ENCODE measurements at places on chromosomes 11 and 22. TPM values are rescaled to one million over a fixed set of nuclear protein-coding genes. Genes with fewer than 3 reads are reported as not detected.

LRRC56 gene
- 0.25 TPM for polyA plus RNA-seq

BRSK2 gene
- 0.63 TPM for polyA plus RNA-seq

CCDC73 gene
- not detected for polyA plus RNA-seq

IGSF22 gene
- polyA plus RNA-seq, result not detected

ANKK1 gene
- 0.26 TPM for polyA plus RNA-seq

B4GAT1 gene
- polyA plus RNA-seq, result 7.0 TPM

OR2D2 gene
- polyA plus RNA-seq, result not detected

GPHA2 gene
- polyA plus RNA-seq, result not detected

CYP2D6 gene
- 3.8 TPM for polyA plus RNA-seq

CCDC82 gene
- 39.0 TPM for polyA plus RNA-seq

DAGLA gene
- 0.51 TPM for polyA plus RNA-seq

BTG4 gene
- polyA plus RNA-seq, result not detected

ZNRF3 gene
- 1.4 TPM for polyA plus RNA-seq

WNT7B gene
- not detected for polyA plus RNA-seq

NPAS4 gene
- not detected for polyA plus RNA-seq

CELF1 gene
- 11.3 TPM for polyA plus RNA-seq

SLC5A4 gene
- polyA plus RNA-seq, result 0.10 TPM

CCDC157 gene
- polyA plus RNA-seq, result 1.0 TPM

Data from aorta (tissue), 5 donors.